ENCODE measurements at places on chromosomes 1 and 21.
A peak's percentile ranks its signal among the peaks of the same experiment; 100 is the strongest.

DNA sequence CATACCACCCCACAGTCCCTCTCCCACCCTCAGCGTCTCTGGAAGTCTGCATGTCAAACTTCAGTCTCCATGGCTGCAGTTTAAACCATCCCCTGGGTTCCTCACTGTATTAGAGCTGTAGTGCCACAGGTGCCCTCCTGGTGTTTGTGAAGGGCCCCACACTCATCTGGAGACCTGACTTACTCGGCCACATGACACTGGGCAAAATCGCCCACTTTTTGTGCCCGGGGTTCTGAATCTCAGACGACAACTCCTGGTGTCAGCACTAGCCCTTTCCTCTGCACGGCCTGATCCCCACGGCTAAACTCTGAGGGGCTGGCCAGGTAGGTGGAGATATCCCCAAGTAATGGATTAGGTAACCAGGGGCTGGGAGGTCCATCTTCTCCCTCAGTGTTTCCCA lies 6.5 kb downstream of the INKA2 start:
- no peak for DNase-seq

DNA sequence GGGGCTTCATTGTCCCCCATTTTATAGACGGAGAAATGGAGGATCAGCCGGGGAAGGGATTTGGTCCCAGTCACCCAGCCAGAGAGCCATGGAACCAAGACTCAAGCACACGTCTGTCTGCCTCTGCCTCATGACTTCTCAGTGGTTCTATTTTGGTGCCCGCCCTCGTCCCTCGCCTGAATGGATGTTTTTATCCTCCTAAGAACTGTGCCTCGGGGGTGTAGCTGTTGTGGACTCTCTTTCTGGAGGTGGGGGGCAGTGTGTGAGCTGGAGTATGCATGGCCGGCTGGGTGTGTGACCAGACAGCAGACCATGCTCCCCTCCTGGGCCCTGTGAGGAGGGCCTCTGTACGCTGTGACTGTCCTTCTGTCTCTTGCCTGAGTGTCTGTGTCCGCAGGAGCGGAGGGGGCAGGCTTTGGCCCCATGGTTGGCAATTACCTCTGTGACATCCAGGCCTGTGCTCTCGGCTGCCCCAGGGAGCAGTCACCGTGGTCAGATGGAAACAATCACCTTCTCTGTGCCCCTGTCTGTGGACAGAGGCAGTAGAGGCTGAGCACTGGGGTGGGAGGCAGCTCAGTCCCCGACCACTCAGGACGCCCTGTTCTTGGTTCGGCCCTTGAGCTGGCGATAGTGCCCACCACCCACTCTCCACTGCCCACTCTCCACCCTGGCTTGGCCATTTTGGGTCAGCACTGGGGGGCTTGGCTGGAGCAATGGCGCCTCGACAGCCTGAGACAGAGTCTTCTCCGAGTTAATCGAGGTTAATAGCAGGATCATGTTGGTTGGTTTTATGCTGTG lies 20.4 kb downstream of the WNT4 start:
- DNase-seq = no peak

DNA sequence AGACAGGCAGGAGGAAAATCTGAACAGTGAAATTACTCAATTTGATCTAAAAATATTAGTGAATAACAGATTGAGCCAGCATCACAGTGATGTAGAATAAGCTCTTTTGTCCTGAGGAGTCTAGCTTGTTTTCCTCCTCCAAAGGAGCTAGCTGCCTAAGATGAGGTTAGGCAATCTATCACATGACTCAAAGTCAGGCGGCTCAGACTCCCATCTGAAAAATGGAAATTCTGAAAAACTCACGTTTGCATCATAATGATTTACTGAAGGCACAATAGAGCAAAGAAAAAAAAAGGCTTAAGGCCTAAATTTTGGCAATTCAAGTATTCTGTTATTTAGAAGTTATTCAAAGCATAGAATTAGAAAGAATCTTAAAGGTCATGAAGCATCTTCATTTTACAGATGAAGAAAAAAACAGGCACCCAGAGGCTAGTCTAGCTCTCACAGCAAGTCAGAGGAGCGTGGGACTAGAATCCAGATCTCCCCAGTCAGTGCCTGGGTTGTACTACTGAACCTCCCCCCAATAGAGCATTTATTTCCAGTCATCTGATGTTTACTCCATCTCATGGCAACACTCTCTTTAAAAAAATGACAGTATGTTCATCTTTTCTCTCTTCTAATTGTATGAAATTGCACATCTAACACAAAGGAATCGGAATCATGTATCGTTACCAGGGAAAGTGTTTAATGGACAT lies 62.5 kb upstream of the ATF3 start:
- DNase-seq = no peak

GRCh38 chr1:84859866-84860265 lies 33.1 kb downstream of the LPAR3 start:
- DNase-seq = no peak

DNA sequence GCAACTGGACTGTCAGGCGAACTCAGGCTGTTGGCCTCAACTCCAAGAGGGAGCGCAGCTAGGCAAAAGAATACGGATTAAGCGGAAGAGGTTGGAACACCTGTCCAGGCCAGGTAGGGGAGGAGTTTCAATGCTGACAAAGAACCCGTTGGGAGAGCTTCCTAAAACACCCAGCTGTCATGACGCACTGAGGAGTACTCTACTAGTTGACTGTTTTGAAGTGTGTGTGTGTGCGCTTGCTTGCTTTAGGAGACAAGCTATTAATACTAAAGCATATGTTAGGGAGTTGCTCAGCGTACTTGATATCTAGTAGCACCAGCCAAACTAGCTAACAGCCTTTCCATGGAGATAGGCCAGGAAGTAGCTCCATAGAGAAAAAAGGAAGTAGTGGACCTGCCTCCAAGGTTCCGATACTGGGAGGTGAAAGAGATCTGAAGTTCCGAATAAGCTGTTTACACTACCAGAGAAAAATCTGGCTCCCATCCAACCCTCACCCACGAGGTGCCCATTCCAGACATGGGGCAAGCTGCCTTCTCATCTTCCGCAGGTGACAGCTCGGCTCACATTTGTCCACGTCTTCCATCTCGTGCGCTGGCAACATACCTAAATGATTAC lies 974 bp upstream of the FNBP1L start:
- no peak for DNase-seq

- no peak for DNase-seq
These were observed 72.0 kb downstream of the NOS1AP start for GRCh38 chr1:162141281-162142054.

DNA sequence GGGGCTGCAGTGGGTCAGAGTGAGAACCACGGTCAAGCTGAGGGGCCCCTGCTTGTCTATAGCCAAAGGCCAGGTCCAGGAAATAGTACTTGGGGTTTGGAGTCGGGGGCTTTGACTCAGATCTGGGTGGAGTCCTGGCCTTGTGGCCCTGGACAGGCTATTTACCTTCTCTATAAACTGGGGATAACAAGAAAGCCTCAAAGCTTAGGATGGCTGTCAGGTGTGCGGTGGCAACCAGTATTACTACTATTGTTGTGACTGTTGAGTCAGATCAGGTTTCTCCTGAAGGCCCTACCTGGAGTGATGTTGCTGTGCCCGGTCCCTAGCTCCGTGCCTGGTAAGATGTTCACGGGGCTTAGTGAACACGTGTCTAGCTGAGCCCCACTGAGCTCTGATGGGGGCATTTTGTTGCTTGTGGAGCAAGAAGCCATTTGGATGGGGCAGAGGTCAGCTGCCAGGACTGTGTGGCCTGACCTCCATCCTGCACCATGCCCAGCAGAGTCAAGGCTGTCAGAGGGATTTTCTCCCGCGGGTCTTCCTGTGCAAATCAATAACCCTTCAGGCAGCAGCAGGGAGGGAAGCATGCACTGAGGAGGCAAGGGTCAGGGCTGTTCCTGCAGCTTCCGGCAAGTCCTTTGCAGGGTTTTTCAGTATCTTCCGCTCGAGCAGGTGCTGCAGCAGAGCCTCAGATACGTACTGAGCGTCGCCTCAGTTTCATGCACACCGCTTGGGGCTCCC lies 170.3 kb downstream of the CAMTA1 start:
- DNase-seq = no peak

- DNase-seq = no peak
These were observed 39.5 kb downstream of the CRB1 start for GRCh38 chr1:197307551-197307950.

DNA sequence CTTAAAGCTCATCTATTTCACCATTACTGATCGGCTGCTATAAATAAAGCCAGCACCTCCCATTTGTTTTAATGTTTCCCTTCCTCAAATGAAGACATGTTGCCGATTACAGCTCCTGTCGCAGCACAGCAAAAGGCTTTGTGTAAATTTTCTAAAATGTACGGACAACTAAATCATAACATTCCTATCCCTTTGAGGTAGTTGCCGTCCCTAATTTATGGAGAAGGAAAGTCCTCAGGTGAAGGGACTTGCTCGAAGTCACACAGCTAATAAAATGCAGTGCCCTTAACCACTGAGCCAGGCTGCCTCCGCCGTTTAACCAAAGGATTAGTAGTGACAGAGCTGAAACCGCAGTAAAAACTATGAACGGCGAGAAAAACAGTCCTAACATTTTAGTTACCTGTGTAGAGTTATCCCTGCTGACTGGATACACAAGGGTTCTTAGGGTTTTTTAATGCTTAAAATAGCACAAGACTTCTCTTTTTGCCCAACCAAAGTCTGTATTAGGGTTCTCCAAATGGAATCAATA lies 871 bp downstream of the PINK1 start:
- DNase-seq = peak; percentile 46

DNA sequence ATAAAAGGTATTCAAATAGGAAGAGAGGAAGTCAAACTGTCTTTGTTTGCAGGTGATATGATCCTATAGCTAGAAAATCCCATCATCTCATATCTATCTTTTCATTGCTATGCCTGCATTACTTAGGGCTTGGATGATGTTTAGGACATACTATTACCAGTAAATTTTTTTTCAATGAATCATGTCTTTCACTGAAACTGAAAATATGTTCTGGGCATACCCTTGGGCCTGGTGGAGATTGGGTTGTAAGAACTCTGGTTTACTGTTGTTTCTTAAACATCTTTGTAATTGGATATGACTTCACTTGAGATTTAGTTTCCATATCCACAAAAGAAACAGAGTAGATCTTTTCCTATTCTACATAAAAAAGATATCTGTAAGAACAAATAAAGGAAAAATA lies 502.2 kb upstream of the PRMT6 start:
- no peak for DNase-seq

DNA sequence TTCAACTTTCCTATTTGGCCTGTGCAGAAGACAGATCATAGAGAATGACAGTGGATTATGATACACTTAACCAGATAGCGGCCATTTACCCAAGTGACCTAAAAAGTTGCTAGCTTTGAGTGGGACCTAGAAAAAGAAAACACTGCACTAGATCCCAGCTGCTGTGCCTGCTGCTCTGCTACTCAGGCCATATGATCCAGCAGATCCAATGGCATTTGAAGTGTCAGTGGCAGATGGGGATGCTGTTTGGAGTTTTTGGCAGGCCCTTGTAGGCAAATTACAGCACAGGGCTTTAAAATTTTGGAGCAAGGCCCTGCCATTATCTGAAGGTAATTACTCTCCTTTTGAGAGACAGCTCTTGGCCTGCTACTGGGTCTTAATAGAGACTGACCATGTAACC lies 74.0 kb upstream of the KCNE2 start:
- no peak for DNase-seq

- peak; percentile 87 for DNase-seq
These were observed 8.1 kb upstream of the INKA2 start for GRCh38 chr1:111747282-111747734.

DNA sequence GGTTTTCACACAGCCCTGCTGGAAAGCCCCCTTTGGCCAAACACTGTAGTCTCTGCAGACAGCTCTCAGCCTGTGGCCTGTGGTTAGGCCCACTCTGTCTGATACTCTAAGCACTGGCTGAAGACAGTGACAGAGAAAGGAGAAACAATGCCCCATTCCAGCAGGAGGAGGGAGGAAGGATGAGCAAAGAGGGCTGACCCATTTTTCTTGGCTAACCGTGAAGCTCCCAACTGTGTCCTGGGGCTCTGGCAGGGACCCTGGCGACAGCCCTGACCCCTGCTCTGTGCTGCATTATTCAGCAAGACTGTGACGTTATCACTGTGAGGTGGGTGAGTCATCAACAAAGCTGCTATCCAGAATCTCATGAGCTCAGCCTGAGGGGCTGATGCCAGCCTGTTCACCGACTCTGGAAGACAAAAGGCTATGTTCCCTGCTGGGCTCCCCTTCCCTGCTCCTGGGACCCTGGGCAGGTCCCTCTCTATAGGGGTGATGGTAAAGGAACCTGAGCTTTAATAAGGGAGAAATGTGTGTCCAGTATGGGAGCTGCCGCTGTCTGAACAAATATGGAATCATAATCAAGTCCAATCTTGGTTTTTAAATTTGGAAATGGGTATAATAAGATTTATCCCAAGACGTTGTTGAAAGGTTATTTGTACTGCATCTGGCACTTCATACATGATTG lies 107.0 kb downstream of the RHOU start:
- peak; percentile 69 for DNase-seq

DNA sequence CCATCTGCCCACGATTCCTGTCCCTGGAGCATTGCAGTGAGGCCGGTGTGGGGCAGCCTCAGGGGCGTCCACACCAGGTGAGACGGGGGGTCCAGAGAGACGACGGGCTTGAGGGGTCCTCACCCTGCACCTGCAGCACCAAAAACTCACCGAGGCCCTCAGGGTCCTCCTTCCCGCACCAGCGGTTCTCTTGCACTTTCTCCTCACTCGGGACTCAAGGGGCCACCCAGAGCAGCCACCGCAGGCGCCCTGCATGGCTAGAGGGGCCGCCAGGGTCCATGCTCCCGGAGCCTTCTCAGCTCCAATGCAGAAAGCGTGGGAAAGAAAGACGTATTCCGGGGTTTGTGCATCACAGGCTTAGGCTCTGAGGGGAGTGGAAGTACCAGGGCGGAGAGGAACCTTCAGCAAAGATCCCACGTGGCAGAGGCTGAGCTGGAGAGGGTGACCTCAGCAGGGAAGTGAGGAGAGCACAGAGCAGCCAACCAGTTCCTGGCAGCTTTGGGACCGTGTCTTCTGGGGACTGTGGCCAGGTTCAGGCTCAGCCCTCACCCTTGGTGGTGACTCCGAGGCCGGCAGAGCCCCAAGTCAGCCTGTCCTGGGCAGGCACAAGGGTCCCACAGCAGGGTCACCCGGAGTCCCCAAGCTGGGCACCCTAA lies 19.5 kb upstream of the COL6A2 start:
- no peak for DNase-seq

DNA sequence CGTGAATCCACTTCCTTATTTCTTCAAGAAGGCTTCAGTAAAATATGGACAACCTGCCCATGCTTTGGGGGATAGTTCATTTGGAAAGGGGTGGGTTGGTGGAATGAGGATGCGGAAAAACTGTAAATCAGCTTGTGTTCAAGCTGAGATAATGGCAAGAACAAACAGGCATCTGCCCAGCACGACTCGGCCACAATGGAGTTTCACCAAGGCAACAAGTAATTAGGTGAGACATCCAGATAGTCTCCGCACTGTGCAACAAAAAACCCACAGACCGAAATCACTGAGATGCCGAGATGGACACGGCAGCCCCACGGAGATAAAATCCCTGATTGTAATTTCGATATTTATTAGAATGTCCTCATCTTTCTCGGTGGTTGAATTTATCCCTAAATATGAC lies 455.2 kb downstream of the AJAP1 start:
- DNase-seq = no peak

GRCh38 chr1:6385488-6386191 lies 7.9 kb downstream of the ACOT7 start:
- DNase-seq = no peak

GRCh38 chr1:178039891-178040290 lies 54.0 kb upstream of the RASAL2 start:
- DNase-seq = no peak

Data from NB4 (cell line).